ENCODE measurements at places on chromosomes 6 and 20. TPM values are rescaled to one million over a fixed set of nuclear protein-coding genes. Genes with fewer than 3 reads are reported as not detected.

Gene RIPPLY2
- total RNA-seq = 0.90 TPM

- no peaks in the 10 kb centered on the region for H3K27me3 ChIP-seq
- no peaks in the 10 kb centered on the region for H3K36me3 ChIP-seq
- no peaks in the 10 kb centered on the region for H3K4me1 ChIP-seq
- no peak overlapping the region for H3K4me3 ChIP-seq
- DNase-seq = no peak
Measured at GRCh38 chr6:73481969-73482368, 20.4 kb downstream of the MTO1 start.

DNA sequence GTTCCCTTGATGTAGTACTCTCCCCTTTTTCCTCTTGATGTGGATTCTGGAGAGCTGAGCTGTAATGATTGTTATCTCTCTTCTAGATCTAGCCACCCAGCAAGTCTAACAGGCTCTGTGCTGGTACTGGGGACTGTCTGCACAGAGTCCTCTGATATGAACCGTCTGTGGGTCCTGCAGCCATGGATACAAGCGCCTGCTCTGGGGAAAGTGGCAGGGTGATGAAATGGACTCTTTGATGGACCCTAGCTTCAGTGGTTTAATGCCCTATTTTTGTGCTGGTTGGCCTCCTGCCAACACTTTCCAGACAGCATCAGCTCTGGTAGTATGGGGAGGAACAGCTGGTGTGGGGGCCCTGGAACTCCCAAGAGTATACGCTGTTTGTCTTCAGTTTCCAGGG is 216.3 kb downstream of the ADGRG6 start:
- no peak for DNase-seq
- no peak overlapping the region for H3K4me3 ChIP-seq
- no peak overlapping the region for H3K27ac ChIP-seq

- no peaks in the 10 kb centered on the region for H3K36me3 ChIP-seq
- no peak overlapping the region for H3K27ac ChIP-seq
- no peaks in the 10 kb centered on the region for H3K27me3 ChIP-seq
- no peak overlapping the region for H3K4me3 ChIP-seq
- no peak for DNase-seq
Measured at GRCh38 chr6:45300736-45301135, 27.4 kb upstream of the RUNX2 start.

DNA sequence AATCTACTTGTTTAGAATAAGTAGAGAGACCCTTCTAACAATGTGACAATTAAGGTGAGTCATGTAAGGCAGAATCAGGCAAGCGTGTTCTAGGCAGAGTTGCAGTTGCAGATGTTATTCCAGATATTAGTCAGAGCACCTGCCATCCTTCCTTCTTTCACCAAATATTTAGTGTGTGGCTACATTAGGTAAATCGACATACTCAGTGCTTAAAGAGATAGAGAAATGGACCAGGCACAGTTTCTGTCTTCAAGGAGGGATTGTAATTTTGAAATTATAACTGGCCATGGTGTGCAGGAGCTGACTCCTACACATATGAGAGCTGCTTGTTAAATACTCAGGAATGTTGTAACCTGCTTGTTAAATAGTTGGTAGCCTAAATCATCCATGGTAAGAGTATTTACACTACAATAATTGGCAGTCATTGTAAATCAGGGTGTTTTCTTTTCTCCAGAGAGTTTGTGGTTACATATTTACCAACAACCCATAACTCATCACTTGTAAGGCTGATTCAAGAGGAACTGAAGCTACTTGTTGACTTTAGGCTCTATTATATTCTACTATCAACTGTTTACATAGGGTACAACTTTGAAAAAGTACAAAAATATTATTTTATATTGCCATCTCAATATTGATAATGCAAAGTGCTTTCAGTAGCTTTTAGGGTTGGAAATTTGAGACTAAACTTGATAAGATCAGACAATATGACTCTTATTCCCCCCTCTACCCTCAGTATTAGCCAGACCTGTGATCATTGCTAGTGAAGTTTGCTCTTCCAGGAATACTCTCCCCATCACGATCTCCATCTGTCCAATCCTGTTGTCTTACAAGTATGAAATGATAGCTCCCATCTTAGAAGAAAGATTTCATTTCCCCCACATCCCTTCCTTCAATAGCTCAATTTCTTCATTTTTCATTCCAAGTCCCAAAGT is 607.1 kb downstream of the COL12A1 start:
- no peaks in the 10 kb centered on the region for H3K4me1 ChIP-seq
- no peaks in the 10 kb centered on the region for H3K27me3 ChIP-seq

All from uterus (tissue), 4 donors.